Activated gamma-delta T cell treated with anti-CD3 and anti-CD28 coated beads, Interleukin-2, amount 50 U/mL, for 16 hours (primary cell): ENCODE measurements at places on chromosomes 1 and 21.

- no peak for DNase-seq
These were observed 4.1 kb downstream of the ZC3H12A start for GRCh38 chr1:37478451-37478881.

GRCh38 chr1:2074944-2075740 is 24.9 kb downstream of the PRKCZ start:
- no peak for DNase-seq

GRCh38 chr1:192382758-192383157 is 66.0 kb downstream of the RGS21 start:
- no peak for DNase-seq

- no peak for DNase-seq
These were observed 144.2 kb upstream of the POGK start for GRCh38 chr1:166695115-166695514.

DNA sequence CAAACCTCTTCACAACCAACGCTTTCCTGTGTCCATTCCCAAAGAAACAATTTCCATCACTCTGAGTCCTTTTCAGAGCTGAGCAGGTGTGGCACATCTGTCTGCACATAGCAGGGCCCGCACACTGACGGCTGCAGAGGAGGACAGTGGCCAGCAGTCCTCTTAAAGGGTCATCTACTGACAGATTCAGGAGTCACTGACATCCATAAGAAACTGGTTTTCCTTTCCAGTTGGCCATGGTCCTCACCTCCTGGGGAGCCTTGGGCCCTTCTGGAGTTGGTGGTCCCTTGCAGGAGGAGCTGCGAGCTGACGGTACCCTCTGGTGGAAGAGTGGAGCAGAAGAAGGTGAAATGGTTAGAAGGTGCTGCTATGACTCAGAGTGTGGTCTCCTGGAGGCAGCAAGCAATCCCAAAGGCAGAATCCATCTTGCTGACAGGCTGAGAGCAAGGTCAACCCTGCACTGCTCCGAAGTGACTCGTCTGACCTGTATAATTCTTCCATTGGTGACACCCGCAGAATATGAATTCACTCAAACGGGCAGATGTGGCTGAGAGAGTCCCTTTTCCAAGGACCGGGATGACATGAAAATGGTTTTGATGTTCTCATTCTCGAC is 278.5 kb upstream of the C1orf174 start:
- no peak for DNase-seq

- no peak for DNase-seq
These were observed 9.6 kb upstream of the SMYD2 start for GRCh38 chr1:214271174-214271858.

GRCh38 chr1:13725714-13726175 is 25.8 kb downstream of the PRDM2 start:
- DNase-seq = peak; percentile 34

DNA sequence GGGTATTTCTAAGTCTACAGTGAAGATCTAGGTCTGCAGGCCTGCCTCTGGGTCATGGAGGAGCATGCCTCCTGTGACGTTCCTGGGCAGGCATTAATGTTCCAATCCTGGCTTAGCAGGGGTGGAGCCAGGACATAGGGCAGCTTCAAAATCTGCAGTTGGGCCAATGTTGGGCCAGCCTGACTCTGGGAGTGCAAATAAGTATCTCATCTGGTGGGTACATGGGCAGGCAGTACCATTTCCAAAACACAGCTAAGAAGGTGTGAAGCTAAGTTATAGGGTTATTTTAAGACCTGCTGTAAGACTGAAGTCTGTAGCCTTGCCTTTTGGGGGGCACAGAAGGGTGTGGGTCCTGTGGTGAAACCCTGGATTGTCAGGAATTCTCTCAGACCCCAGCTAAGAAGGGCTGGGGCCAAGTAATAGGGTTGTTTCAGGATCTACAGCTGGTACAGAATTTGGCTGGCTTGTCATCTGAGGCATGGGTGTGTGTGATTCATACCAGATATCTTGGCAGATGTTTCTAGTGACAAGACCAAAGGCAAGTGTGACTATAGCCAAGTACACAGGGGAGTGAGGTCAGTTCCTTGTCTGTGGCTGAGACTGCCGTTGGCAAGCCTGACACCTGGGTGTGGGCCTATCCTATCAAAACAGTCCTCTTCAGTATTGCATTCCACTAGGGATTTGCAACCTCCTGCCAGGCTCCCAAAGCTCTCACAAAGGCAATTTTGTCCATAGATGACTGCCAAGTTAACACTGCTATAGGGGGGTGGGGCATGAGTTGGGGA is 468.7 kb upstream of the B3GALT2 start:
- DNase-seq = no peak

DNA sequence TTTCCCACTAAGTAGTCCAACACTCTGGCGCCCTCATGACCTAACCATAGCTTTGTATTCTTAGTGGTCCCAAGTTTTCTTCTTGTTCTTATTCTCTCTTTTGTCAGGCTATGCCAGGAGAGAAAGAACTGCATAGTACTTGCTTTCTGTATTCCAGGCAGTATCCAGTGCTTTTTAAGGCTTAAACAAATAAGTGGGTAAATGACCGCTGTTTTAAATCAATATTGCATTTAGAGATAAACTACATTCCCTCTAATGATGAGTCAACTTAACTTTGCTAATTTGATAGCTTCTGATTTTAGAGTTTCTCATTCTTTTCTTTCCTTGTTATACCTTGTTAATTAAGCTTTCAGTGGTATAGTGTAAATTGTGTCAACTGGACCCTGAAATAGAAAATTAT is 139.6 kb downstream of the ZP4 start:
- DNase-seq = no peak

GRCh38 chr1:178434360-178434759 is 62.4 kb downstream of the CLEC20A start:
- no peak for DNase-seq

DNA sequence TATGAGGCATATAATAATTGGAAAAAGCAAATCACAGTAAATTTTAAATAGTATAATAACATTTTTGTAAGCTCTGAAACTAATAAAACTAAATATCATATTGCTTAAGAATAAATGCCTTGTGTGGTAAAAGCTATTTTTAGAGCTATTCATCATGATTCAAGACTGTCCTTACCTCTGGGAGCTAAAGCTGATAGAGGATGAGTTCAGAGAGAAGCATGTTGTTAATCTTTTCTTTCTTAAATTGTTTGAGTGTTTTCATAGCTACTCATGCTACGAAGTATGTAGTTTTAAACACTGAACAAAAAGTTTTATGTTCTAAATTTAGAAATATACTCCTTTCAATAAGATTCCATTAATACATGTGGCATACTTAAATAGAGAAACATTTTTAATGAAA is 30.5 kb downstream of the IFI16 start:
- no peak for DNase-seq

- DNase-seq = no peak
These were observed 49.3 kb downstream of the KCNAB2 start for GRCh38 chr1:6094801-6095505.

DNA sequence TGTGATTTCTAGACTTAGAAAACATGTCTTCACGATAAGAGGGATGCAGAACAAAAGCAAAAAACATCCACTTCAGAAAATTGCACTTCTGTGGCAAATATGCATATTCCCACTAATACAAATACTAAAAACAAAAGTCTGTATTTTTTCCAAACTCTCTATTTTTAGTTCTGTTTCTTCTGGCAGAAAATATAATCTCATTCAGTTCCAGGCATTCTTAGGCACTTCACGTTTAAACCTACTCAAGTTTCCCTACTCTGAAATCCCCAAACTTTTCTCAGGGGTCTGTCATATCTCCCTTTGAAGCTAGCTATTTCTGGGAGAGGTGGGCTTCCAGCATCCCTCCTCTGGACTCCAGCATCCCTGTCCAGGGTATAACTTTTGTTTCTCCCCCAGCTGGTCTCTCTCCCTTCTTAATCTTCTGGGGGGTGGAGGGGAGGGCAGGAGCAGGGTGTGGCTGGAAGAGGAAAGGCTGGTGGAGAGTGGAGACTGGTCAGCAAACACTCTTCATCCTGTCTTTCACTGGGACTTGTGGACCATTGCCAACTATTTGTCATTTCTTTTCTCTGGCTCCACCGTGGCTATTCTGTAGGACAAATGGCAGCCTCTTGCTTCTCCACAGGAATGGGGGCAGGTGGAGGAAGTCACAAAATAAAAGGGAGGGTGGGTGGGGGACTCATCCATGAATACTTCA is 19.6 kb upstream of the NCF2 start:
- DNase-seq = no peak

DNA sequence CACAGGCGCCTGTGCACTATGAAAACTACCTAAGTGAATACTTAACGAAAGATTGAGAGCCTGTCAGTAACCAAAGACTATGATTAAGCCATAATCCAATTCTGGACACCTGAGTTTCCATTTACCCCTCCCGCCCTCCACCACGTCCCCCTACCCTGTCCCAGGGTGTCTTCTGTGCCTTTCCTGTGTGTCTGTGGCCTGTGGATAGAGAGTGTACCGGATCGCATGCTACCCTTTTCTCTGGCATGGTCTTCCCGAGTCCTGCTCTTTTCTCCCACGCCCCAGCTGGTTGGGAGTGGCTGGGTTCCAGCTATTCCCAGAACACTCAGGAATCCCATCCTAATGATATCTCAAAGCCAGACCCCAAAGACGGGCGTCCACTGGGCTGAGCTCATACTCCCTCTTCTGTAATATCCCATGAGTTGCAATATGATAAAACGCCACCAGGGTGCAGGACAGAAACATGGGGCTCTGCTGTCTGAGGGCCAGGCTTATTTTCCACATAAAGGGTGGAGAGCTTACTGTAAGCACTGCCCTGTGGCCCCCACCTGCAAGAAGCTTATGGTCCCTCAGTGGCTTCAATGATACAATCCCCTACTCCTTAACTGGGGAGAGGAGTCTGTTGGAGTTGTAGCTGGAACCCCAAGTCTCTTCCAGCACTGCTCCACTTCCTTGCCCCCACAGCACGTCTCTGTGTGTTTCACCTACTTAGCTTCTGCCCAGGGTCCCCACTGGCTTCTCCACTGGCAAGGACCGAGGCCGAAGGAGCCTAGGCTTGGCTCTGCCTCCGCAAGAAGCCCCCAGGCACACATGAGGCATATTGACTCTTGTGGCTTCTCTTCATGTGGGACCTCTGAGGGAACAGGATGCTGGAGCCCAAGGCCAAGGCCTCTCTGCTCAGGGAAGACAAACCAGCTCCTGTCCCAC is 17.6 kb upstream of the ALX3 start:
- DNase-seq = no peak

DNA sequence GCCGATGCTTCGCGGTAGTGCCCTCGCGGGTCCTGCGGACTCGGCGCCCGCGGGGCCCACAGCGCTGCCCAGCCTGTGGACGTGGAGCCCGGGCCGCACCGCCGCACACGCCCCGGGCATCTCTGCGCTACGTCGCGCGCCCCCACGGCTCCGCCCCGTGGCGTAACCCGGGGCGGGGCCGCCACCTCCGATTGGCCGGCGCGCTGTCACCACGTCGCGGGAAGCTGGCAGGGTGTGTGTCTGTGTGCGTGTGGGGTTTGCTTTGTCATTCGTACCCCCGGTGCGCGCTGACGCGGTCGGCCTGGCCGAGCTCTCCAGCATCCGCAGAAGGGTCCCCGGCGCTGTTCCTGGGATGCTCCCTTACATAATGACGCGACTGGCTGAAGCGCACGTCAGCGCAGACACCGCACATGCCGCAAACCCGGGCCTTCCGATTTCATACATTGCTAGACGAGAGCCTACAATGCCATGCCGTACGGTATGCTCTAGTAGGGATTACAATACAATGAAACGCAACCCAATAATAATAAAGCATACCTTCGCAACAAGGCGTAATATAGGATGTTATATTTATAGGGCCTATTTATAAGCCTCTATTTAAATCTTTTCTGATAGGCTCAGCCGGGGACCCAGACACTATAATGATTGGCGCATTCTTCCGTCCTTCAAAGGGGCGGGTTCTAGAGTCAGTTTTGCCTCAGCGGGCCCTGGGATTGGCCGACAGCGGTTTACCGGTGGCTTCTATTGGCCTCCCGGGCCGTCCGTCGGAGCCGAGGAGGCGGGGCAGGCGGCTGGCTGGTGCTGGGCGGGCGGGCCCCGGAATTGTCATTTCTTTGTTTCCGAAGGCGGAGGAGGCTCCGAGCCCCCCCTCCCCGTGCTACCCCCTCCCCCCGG is at the start of gene MACO1:
MACO1 (plus strand) TSS at position 825 of the 894 bp plus-strand sequence. CDS start 202 bp downstream, outside the sequence.
- peak; percentile 92 for DNase-seq

DNA sequence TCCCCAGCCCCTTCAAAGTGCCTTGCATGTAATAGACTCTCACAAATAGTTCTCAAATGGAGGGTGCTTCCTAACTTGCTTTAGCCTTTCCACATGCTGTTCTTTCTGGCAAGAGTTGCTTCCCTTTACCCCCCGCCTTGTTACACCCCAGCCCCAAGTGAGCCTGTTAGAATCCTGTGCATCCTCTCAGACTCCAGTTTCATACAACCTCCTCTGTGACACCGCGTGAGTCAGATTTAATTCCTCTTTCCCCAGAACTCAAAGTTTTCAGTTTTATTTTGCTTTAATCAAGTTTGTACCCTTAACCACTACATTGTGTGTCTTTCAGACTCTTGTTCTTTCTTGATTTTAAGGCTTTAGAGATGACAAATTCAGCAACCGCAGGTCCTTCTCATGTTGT is 234.5 kb upstream of the HOOK1 start:
- DNase-seq = no peak

DNA sequence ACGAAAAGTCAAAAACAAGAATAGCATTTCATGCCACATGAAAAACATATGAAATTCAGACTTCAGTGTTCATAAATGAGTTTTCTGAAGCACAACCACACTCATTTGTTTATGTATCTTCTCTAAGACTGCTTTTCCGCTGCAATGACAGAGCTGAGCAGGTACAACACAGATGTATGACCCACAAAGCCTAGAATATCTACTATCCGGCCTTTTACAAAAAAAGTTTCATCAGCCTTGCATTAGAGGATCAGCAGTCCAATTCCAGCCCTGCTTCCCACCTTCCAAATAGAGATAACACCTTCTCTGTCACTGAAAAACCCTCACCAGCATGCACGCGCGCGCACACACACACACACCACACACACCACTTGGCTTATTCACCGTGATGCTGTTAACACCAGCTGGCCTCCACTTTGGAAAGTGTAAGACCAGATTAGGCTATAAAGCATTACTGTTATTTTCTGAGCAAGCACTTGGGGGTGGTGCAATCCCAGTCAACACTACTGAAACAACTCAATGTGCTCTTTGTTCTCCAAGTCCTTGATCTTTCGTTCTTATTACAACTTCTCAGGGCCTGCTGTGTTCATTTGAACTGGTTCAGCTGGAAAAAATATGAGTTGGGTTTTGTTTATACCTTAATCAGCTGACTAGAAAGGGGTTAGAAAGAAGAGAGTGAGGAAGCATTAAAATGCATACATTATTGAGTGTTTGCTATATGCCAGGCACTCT is 90.0 kb downstream of the GLUL start:
- no peak for DNase-seq

DNA sequence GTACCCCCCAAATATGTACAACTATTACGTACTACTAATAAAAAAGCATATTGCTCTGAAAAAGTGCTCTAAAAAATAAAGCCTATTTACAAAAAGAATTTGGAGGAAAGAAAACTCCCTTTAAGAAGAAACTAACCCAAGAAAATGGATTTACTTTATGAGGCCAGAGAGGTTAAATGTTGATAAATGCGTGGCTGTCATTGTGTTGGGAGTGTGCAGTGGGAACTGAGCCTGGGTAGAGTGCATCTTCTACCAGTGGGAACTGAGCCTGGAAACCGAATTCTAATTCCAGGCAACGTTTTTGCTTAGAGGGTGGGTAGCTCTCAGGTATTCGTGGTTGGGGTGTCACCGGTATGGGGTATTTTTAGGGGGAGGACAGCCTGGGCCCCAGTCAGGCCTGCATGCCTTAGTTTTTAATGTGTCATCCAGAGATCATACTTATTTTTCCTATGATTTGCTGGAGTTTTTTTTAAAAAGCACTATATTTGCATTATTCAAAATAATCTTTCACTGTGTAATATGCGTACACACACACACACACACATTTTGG is 24.1 kb upstream of the RNF187 start:
- no peak for DNase-seq

GRCh38 chr1:108816049-108816893 is 40.6 kb downstream of the AKNAD1 start:
- no peak for DNase-seq
